ENCODE measurements at places on chromosomes 5 and 9.

DNA sequence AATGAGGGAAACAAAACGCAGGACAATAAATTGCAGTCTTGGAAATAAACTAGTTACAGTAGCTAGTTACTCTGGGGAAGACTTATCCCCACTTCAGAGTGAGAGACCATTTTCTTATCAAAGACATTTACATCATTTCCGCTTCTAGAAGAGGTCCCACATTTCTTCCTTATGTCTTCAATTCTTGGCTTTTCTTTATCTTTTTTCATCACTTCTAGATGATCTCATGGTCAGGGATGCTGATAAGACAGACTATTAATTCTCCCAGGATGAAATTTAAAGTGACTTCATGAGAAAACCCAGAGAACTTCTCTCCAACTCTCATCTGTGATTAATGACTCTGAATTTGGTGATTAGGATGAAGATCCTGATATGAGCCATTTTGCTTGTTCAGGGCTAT is 229.1 kb downstream of the MTRR start:
- no peak for DNase-seq

GRCh38 chr9:83628540-83628939 is 5.6 kb downstream of the IDNK start:
- DNase-seq = no peak

- DNase-seq = no peak
Measured at GRCh38 chr9:91161465-91162300, 200.0 kb downstream of the AUH start.

DNA sequence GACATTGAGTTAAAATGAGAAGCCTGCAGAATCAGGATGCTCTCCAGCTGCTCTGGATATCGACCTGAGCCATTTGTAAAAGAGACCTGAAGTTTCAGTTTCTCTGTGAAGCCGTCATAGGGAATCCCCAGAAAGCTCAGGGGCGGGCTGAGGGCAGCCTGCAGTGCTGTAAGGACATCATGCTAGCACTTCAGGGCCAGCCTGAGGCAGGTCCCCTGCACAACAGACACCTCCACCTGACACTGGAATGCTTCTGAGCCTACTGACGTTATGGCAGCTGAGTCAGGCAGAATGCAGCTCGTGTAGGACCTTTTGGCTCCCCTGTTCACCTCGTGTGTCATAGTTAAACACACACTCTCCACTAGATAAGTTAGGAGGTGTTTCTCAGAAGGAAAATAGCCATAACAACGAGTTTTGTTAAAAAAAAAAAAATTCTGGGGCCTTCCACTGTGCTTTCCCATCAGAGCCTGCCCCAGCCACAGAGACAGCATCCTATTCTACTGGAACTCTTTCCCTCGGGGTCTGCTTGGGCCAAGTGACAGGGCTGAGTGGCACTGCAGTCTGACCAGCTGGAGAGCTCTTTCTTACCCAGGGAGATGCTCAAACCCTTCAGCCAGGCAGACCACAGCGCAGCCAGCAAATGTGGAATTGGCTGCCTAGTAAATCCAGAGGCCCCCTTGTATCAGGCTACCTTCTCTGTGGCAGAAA is 354.9 kb downstream of the DIRAS2 start:
- DNase-seq = peak; percentile 30

DNA sequence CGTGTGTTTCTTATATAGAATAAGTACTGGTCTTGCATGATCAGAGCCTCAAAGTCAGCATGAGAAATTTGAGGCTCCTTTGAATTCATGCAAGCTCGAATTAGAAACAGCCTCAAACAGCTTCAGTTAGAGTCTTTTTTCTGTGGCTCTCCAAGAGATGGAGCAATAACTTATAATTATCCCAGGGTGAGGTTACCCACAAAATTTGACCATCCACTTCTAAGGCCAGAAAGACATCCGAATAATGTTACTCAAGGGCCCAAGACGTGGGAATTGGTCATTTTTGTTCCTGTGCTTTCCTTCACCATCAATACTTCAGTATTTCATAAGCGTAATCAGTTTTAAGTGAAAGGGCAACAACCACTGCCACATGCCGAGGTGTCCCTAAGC is 89.7 kb downstream of the DAPK1 start:
- DNase-seq = no peak

- DNase-seq = no peak
Measured at GRCh38 chr5:58834242-58835225, 251.7 kb downstream of the RAB3C start.

DNA sequence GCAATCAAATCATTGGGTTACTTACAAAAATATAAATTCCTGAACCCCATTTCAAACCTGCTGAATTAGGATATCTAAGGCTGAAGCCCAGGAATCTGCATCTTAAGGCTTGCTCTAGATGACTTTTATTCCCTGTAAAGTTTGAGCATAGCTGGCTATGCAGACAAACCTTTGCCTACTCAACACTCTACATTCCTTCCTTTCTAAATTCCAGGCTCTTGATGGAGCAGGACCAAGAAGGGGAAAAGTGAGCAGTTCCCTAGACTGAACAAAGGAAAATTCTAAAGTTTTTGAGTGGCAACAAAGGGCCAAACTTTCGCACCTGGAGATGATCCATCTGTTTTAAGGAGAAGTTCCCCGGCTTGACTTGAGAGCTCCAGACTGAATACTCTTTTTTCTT is 9.8 kb upstream of the ADRA1B start:
- DNase-seq = no peak

- no peak for DNase-seq
Measured at GRCh38 chr5:95899006-95899405, 62.6 kb downstream of the ELL2 start.

- DNase-seq = no peak
Measured at GRCh38 chr9:18947892-18948339, 85.1 kb downstream of the SAXO1 start.

DNA sequence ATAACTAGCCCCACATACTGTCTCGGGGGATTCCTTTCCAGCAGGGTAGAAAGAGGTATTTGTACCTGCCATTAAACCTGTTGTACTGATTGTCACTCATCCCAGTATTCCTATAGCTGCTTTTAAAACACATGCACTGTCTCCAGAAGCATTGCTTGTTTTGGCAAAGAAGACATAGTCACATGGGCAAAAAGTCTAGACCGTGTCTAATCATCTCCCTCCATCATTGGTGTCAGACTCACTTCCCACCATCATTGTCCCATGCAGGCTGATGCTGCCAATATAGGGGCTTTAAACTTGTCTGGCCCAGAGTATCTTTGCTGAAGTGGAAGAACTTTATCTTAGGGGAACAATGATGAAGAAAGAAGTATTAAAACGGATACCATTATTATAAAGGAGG is 12.6 kb downstream of the DNAJC21 start:
- no peak for DNase-seq

DNA sequence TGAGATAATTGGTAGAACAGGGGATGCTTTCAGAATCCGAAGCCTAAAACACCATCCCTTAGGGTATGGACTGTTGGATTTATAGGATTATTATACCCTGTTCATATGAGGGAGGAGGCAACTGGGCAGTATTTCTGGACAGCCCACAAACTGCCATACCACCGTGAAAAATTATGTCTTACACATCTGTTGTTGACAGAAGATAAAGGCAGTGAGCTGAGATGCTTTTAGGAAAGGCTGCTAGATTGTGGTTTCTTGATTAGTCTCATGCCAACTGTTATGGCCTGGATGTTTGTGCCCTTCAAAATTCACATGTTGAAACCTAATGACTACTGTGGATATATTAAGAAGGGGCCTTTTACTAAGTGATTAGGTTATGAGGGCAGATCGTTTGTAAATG is 83.7 kb upstream of the DHFR start:
- no peak for DNase-seq

Measured in activated CD4-positive, alpha-beta T cell treated with anti-CD3 and anti-CD28 coated beads, Interleukin-10, Interleukin-2, amounts not matched to agents 100 ng/mL and 50 ng/mL, durations not matched to agents 16 hours and 8 hours (primary cell).